ENCODE measurements at places on chromosomes 2 and 18.
A peak's percentile ranks its signal among the peaks of the same experiment; 100 is the strongest.

DNA sequence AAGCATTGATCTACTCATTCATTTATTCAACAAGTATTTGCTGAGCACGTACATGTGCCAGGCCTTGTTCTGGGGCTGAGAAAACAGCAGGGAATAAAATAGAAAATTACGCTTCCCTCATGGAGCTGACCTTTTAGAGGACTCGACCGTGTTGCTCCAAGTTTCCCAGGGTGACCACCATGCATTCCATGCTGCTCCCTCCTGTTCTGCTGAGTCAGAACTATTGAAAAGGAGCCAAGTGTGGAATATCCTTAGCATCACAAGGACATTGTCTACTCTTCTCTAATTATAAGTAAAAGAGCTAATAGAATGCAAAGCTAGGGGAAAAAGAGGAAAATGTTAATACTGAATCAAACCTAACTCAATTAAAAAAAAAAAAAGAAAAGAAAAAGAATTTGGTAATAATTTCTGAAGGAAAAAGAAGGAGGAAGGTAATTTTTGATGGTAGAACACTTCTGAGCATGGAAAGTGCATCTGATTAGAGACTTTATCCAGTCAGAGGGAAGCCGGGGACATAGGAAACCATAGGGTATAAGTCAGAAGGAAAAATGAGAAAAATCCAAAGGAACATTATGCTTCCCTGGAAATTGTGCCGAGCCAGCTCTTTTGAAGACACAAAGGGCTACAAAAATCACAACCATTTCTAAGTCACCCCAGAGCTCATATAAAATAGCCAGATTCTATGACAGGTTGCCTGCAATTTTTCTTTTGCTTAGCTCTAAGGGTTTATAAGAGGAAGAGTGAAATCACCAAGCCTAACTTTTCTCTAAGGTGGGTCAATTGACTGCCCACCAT lies 339.4 kb downstream of the RND3 start:
- no peak for DNase-seq

DNA sequence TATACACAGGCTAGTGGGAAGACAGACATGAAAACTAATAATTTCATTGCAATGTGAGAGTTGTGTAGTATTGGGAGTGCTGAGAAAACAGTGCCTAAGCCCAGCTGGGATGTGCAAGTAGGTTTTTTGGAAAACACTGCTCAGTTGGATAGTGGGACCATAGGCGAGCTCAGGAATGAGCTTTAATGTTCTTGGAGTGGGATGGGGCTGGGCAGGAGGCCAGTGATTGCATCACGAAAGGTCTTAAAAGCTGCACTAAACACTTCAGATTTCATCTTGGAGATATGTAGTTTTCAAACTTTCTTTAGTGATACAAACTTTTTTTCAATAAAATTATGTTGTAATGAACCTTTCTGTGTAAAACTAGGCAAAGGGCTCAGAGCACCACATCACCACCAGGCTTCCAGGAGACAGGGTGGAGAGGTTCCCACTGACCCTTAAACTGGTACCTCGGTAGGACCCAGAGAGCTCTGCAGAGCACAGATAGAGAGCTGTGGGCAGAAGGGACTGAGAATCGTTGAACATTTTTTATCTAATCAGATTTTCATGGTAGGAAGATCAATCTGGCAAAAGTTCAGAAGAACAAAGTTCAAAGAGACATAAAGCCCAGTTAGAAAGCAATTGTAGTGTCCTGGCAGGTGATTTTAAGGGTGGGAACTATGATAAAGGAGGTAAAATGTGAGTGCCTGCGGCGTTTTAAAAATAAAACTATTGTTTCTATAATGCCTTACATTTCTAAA lies 176.2 kb downstream of the TRABD2A start:
- no peak for DNase-seq

DNA sequence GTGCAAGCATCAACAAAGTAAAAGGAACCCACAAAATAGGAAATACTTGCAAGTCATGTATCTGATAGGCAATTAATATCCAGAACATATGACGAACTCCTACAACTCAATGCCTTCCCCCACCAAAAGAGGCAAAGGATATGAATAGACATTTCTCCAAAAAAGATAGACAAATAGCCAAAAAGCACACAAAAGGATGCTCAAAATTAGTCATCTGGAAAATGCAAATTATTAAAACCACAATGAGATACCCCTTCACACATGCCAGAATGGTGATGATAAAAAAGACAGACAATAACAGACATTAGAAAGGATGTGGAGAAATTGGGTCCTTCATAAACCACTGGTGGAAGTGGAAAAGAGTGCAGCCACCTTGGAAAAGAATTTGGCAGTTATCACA lies 76.4 kb downstream of the RIF1 start:
- DNase-seq = no peak

DNA sequence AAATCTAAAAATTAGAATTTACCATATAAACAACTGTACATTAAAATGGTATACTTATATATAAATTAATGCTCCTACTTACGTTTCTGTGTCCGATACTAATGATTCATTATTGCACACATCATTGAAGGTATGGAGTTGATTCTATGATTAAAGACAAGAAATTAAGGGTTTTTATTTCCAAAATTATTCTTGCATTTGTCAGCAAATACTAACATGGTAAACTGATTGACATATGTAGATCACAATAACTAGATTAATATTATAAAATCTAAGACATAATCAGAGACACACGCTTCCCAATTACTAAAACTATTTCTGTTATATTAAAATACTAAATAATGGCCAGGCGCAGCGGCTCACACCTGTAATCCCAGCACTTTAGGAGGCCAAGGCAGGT lies 92.6 kb downstream of the USP34 start:
- no peak for DNase-seq

- peak; percentile 13 for DNase-seq
These were observed 33.6 kb upstream of the RPL31 start for GRCh38 chr2:100968146-100969145.

DNA sequence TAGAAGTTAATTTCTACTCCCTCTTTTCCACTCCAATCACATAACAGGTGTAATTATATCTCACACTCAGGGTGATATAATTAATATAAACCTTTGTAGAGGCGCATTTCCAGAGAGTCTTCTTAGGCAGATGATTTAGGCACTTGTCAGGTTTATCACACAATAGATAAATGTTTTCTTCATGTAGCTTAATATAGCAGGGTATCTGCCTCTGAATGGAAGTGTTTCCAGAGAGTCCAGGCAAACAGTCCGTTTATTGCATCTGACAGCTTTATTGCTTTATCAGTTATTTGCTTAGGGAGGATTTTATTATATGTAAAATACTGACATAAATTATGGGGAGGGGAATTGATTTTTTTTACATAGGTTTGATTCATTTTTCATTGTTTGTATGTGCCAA lies 766.3 kb downstream of the SLC4A3 start:
- DNase-seq = no peak

GRCh38 chr2:240403396-240404104 lies 31.9 kb upstream of the GPC1 start:
- DNase-seq = no peak

GRCh38 chr2:20072436-20073158 lies 21.2 kb upstream of the LAPTM4A start:
- DNase-seq = no peak

DNA sequence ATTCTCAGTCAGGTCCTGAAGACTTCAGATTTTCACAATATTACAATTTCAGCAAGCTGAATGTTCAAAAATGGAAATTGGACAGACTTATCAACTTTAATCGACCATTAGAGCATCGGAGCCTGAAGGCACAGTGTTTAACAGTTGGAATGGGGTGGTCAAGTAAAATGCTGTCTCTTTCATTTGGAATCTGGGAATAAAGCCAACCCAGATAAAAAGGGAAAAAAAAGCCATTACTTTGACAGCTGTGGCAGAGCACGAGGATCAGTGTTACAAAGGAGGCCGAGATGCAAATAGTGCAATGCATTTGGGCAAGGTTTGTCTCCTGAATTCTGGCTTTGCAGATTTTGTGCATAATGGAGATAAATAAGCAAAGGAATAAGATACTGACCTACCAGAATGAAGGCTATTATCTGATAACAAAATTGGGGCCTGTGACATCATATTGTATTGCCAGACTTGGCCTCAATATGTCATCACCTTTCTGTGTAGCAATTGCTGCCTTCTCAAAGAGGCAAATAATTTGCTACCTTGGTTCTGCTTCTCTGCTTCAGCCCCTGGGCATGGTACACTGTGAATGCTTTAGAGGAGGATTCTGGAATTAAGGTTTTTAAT lies 277.5 kb upstream of the KLHL29 start:
- DNase-seq = no peak

GRCh38 chr2:174673440-174673839 lies 75.8 kb upstream of the WIPF1 start:
- DNase-seq = no peak

- peak; percentile 15 for DNase-seq
These were observed 35.0 kb downstream of the RTN4 start for GRCh38 chr2:55014962-55015939.

GRCh38 chr2:63050334-63051041 lies at the start of gene OTX1:
TSS of gene OTX1 (plus strand) at chr2:63050830. CDS start at chr2:63052991, 2,161 bp downstream.
- DNase-seq = no peak

- no peak for DNase-seq
These were observed 515.9 kb downstream of the SLC4A3 start for GRCh38 chr2:220143336-220143735.

DNA sequence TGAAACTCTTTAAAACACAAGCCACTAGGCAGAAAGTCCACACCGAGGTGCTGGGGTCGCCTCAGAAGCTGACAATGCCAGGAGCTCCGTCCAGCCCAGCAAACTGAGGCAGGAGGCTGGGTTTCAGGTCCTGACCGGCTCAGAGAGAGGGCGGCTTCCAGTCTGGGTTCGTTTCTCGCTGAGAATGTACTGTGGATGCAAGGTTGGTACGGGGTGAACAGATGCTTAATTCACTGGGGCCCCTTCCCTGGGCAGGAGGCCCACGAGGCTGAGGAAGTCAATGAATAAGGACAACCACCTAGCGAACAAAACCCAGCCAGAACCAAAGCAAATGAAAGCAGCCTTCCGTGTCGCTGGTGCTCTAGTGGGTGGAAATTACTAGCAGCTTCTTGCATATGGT lies 142.0 kb downstream of the RTP5 start:
- DNase-seq = no peak

- DNase-seq = no peak
These were observed 18.6 kb downstream of the ERMN start for GRCh38 chr2:157307021-157307420.

- no peak for DNase-seq
These were observed 477.8 kb downstream of the CDH2 start for GRCh38 chr18:27699137-27699536.

- no peak for DNase-seq
These were observed 18.0 kb downstream of the PTPN18 start for GRCh38 chr2:130373808-130374365.

GRCh38 chr2:210445116-210445707 lies 31.3 kb downstream of the LANCL1 start:
- no peak for DNase-seq

DNA sequence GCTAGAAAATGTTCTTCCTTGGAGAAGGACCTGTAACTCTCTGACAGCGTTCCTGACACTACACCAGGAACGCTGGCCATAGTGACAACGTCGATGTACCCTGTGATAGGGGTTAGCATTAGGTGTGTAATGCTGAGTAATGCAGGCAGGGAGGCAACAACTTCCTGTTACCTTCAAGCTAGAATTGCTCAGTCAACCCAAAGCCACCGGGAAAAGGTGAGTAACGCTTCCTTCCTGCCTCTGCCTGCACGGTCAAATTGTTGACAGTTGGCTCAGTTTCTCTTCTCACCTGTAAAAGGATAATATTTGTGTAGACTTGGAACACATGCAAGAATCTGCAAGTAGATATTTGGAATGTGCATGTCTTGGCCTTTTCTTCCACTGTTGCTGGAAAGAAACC lies 12.7 kb downstream of the FAM110C start:
- no peak for DNase-seq

DNA sequence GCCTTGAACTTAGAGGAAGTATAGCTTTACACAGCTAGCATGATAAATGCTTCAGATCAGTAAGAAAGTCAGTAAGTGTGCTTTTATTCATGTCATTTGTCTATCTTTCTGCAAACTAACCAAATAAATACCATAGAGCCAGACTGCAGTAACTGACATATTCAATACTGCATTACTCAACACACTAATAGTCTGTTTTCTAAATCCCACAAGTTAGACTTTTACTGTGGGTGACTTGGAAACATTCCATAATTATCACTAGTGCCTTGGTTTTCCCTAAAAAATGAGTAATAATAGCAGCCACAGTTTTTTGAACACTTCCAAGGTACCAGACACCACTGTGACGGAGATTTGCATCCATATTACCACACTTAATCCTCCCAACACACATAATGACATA lies 33.0 kb downstream of the ACVR1 start:
- DNase-seq = no peak

DNA sequence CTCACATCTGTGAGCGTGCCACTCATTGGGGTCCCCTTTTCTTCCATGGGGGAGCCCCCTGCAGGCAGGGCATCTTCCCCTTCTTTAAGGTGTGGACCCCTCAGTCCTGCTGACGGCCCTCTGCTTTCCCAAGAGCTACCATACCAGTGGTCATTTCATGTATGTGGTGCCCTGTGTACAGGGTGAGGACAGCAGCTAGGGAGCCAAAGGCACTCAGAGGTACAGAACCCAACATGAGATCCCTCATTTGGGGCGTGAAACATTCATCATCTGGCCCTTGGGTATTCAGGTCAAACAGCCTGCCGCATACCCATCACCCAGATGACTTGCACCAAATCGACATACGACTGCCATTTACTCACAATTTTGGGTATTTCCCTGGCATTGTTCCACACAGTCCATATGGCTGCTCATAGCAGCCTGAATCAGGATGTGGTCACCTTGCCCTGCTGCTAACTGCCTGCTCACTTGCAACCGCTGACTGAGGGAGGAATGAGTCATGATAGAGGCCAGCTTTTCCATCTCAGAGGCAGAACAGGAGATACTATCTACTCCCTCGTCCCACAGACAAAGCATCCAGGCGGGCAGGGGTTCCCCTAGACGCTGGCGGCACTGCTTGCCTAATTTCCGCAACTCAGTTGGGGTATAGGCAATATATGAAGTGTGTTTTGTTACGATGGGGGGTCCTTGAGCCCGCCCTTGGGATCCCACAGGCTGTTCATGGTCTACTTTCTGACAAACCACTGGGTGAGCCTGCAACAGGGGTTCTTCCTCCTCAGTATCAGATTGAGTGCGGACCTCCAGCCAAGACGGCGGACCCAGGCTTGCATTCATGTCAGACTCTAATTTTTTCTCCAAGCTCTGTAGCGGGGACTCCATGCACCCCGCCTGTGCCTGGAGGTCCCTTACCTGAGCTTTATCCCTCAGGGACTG lies 228.6 kb downstream of the SATB2 start:
- DNase-seq = no peak

Data from C1 segment of cervical spinal cord (tissue), 14 donors.